ENCODE measurements at places on chromosomes 4 and X.
A peak's percentile ranks its signal among the peaks of the same experiment; 100 is the strongest.

GRCh38 chr4:33262824-33263223 lies 2542.7 kb downstream of the PCDH7 start:
- DNase-seq = peak; percentile 55

GRCh38 chr4:38666766-38667084 lies 2.7 kb downstream of the KLF3 start:
- DNase-seq = no peak

DNA sequence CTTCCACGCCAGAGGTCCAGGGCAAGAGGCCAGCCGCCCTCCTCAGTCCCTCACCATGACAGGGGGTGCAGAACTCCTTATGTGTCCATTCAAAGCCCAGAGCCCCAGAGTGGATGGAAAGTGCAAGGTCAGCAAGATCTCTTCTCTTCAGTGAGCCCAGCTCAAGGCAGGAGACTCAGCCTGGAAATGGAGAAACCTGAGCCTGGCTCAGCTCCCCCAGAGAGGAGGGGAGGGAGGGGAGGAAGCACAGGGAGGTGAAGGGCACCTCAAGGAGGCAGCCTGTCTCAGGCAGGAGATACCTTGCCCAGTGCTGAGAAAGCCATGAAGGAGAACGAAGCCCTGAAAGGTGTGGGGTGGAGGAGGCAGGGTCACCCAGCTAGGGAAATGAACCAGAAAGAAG lies 121.8 kb upstream of the PJA1 start:
- no peak for DNase-seq

GRCh38 chr4:10722957-10723356 lies 38.4 kb upstream of the CLNK start:
- DNase-seq = no peak

DNA sequence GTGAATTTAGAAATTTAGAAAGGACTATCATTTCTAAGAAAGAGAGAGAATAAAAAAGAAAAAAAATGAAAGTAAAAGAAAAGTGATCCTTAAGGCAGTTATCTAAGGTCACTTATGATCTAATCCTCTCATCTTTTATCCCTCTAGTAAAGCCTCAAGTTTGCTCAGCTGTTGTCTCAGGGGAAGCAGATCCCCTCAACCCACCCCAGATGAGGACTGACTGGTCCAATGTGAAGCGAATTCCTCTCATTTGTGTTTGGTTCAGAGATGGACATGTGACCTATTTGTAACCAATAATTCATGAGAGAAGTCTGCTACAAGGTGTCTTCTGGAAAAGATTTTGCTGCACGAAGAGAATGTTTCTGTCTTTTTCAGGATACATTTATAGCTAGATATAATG lies 1591.3 kb downstream of the ADGRL3 start:
- no peak for DNase-seq

- no peak for DNase-seq
Observed at GRCh38 chr4:186560647-186561046, 5.3 kb upstream of the MTNR1A start.

- DNase-seq = peak; percentile 87
Observed at GRCh38 chrX:3286196-3286945, 60.1 kb downstream of the MXRA5 start.

DNA sequence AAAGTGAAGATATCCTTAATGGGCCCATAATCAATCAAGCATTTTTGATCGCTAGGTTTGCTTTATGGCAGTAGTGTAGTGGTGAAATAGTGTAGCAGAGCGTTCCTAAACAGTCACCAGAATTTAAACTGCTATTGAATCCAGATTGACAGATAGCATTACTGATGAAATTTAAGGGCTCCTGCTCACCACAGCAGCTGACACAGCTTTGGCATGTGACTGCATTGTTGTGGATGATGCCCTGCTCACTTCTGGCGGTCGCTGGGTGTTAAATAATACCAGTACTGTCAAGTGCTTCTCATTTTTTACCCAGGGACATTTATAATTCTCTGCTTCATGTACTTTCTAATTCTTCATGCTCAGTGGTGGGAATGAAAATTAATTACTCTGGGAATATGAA lies 102.0 kb upstream of the ARHGAP24 start:
- DNase-seq = peak; percentile 12

- peak; percentile 50 for DNase-seq
Observed at GRCh38 chr4:182478475-182478874, 235.3 kb downstream of the TENM3 start.

GRCh38 chr4:53732661-53733060 lies 141.4 kb upstream of the LNX1 start:
- no peak for DNase-seq

DNA sequence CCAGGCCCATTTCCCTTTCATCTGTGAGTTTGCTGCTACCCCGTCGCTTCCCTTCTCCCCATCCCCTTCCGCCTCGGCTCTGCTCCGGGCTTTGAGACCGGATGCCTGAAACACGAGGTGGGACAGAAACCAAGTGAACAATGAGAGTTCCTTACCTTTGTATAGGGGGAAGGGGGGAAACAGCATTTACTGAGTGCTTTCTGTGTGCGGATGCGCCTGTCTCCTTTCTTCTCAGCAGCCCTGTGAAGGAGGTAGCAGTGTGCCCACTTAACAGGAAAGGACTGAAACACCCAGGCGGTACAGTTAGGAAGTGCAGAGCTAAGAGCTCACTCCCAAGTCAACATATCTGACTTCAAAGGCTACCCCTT lies 43.2 kb upstream of the TMSB15B start:
- DNase-seq = peak; percentile 41

GRCh38 chr4:46648088-46648744 lies 258.3 kb upstream of the GABRA2 start:
- no peak for DNase-seq

- no peak for DNase-seq
Observed at GRCh38 chrX:12400218-12400617, 261.9 kb downstream of the FRMPD4 start.

GRCh38 chrX:43176686-43177085 lies 398.7 kb upstream of the PPP1R2C start:
- DNase-seq = no peak

GRCh38 chr4:67550857-67551256 lies 5.6 kb upstream of the CENPC start:
- no peak for DNase-seq

DNA sequence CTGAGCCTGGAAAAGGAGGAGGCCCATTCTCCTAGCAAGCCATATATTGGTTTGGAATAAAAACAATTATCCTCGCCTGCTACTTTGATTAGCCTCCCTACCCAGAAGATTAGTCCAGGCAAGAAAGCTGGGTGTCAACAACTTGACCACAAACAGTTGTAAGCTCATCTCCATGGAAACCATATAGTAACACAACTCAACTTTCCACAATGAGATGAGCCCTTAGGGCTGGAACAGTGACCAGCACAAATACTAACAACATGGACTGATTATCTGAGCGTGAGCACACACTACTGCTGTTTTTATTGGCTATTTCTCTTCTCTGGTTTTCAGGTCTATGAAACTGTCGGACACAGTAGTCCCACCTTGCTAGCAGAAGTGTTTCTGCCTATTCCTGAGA lies 80.8 kb downstream of the CC2D2A start:
- no peak for DNase-seq

DNA sequence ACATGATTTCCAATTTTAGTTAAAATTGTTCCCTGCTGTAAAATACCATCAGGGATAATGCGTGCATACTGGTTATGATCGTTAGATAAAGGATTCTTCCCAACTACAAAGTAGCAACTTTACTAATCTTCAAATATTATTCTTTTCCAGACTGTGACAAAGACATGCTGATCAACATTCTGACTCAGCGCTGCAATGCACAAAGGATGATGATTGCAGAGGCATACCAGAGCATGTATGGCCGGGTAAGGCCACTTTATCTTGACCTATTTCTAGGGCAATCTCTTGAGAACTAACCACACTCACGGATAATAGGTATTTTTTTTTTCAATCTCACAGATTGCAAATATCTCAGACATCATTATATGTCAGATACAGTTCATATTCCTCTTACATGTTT lies 47.0 kb downstream of the ANXA10 start:
- peak; percentile 55 for DNase-seq

GRCh38 chrX:71096760-71097032 lies 1.0 kb downstream of the FOXO4 start:
- DNase-seq = no peak

DNA sequence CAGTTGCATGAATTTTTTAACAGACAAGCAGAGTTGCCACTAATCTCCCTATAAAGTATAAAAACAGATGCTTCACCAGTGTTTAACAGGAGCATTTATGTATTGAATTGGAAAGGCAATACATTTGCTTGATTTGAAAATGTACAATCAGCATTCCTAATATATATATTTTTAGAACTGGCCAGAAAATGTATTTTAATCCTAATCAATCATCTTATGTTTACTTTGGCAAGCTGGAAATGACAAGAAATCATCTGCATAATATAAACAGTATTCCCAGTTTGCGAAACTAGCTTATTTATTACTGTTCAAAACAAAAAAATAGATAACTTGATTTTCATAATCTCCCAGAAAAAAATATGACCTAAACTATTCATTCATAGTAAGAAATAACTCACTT lies 123.9 kb downstream of the TBCK start:
- DNase-seq = no peak

- no peak for DNase-seq
Observed at GRCh38 chr4:78984593-78984992, 45.4 kb upstream of the PAQR3 start.

DNA sequence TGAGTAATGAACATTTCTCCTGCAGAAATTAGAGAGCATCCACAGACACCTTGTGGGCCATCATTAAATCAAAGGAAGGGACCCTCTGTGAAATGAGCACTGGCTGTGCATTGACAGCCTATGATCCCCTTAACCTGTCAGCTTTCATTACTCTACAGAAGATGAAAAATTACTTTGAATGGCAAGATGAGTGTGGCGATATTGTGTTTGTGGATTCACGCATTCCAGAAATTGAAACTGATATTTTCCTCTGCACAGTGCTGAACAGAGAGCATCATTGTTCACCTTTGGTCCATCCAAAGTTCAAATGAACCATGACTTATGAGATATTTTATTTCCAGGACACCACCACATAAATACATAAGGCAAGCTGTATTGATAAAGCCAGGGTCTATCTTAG lies 374.8 kb upstream of the ANXA10 start:
- DNase-seq = no peak

DNA sequence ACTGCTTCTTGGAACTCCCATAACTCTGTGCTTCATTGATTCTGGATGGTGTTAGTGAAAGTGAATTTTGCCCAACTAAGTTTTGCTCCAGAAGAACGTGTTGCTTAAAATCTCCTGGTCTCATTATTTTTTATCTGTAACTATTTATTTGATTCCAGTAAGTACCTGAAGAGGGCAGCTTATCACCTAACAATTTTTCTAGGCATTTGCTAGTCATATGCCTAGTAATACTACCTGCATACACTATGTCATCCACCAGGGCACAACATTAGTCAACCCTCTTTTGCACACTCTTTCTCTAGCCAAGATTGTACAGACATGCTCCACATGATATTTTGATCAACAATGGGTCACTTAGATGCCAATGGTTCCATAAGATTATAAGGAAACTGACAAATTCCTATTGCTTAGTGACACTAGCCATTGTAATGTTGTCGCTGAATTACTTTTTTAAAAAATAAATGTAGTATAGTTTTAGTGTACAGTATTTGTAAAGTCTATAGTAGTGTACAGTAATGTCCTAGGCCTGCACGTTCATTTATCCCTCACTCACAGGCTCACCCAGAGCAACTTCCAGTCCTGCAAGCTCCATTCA lies 499.9 kb upstream of the AADAT start:
- DNase-seq = peak; percentile 29

GRCh38 chr4:26723216-26723615 lies 137.4 kb upstream of the STIM2 start:
- no peak for DNase-seq

DNA sequence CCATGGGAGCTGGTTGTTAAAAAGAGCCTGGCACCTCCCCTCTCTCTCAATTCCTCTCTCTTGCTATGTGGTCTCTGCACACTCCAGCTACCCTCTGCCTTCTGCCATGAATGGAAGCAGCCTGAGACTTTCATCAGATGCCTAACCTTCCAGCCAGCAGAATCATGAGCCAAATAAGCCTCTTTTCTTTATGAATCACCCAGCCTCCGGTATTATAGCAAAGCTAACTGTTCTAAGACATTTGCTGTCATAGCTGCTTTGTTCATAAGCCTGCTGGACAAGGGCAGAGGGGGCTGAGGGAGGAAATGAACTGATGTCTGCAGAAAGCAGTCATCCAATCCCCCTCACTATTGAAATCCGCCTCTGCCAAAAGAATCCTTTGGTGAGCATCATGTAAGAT lies 196.7 kb downstream of the ZNF330 start:
- DNase-seq = peak; percentile 72

DNA sequence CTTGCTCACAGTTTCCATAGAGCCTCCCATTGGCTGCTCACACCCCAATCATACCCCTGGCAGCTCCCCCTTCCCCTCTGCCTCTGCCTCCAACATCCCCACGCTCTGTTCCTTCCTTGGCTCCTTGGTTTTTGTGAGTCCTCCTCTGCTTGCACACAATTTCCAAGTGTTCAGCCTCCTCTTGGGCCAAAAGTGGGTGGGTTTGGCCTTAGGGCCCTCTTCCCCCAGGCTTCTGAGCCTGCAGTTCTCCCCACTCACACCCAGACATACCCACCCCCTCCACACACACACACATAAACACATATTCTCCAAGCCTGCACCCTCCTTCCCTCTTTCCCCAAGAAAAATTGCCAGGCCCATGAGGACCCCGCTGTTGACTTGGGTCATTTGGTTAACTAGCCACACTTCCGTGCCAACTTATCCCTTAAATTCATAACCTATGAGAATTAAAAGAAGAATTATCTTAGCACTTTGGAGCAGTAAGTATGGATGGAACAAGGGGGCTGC lies 4.5 kb downstream of the APLN start:
- no peak for DNase-seq

GRCh38 chr4:903066-904046 lies 28.8 kb downstream of the GAK start:
- DNase-seq = no peak

GRCh38 chr4:140944199-140944515 lies 188.0 kb upstream of the TBC1D9 start:
- peak; percentile 92 for DNase-seq

DNA sequence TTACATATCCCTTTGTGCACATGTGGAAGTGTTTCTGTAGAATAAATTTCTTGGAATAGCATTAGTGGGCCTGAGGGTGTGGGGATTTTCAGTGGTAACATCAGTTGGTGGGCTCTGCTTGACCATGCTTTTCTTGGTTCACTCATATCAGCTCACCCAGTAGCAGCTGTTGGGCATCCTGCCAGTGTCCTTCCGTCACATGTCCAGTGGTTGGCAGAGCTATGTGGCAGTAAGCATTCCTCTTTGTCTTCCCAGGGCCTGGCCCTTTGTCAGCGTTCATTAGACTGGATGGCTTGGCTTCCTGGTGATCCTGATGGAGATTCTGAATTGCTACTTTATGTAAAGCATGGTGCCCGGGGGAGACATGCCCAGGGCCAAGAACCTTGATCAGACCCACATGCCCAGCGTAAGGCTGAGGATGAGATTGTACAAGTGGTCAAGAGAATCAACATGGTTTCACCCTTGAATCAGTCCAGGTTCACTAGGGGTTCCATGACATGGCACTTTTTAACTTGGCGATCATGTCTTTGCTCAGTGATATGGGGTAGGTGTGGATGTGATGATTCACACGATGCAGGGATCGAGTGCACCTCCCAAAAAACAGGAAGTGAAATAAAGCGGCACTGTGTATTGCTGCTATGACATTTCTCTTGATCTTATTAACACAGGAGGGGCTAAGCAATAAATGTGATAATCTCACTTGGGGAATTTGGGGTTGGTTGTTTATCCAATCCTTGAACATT lies 72.1 kb upstream of the IGFBP7 start:
- DNase-seq = no peak

GRCh38 chr4:140695483-140695882 lies 60.7 kb downstream of the TBC1D9 start:
- DNase-seq = no peak

- DNase-seq = no peak
Observed at GRCh38 chr4:185932491-185932890, 120.5 kb upstream of the SORBS2 start.

All from fibroblast of skin of abdomen (primary cell).